Stimulated activated CD8-positive, alpha-beta memory T cell treated with anti-CD3 and anti-CD28 coated beads, Interleukin-15, amount 100 ng/mL, for 1 hour (primary cell): ENCODE measurements at places on chromosomes 12 and 14.

GRCh38 chr12:47361389-47362021 is 281.7 kb upstream of the AMIGO2 start:
- no peak for DNase-seq

- DNase-seq = no peak
These were observed 871.6 kb upstream of the MDGA2 start for GRCh38 chr14:48546996-48547395.

- no peak for DNase-seq
These were observed 83.5 kb downstream of the MAP1LC3B2 start for GRCh38 chr12:116642683-116643082.

DNA sequence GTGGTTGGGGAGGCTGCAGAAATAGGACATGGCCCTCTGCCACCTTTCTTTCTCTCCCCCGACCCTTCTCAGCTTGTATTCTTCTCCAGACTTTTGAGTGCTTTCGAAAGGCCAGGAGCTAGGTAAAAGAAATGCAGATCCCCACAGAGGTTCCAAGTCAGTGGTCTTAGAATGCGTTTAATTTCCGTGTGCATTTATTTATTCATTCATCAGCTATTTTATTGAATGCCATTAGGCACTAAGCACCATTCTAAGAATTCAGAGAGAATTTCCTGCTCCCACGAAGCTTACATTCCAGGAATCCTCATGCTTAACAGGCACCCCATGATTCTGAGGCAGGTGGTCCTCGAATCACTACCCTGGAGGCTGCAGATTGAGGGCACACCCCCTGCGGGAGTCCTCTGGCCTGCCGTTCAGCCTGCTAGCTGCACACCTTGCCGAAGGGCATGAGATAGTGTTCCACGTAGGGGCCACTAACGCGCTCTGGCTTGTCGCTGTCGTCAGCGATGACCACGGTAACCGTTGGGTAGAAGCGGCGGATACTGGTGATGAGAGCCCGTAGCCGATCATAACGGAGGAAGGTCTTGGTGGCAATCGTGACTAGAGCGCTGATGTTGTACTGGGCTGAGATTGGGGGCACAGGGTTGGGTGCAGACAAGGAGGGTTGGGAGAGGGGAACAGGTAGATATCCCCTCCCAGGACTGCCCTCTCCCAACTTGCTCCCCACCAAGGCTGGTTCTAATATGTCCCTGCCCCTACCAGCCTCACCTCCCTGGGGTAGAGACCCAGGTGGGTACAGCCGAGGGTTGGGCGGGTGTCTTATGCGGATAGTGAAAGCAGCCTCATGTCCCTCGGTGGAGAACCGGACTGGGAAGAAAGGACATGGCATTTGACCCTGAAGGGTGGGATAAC is 4.5 kb downstream of the B4GALNT1 start:
- DNase-seq = no peak

- no peak for DNase-seq
These were observed 281.0 kb upstream of the RGS6 start for GRCh38 chr14:71651228-71651627.

DNA sequence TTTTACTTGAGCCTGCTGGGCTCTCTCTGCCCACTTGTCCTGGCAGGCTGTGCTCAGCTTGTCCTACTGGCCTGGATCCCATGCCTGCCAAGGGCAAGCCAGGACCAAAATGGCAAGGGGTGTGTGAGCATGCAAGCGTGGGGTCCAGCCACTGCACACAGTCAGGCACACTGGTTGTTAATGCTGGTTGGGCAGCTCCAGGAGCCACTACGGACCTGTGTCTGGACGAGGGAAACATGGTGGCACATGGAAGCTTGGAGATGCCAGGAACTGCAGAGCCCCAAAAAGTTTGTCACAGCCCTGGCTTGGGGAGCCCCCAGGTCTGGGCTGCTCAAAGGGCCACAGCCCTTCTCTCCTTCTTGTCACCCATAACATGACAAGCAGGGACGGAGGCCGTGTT is 83.8 kb downstream of the ACSS3 start:
- DNase-seq = no peak

GRCh38 chr12:27548301-27549199 is 24.5 kb downstream of the PPFIBP1 start:
- DNase-seq = no peak

DNA sequence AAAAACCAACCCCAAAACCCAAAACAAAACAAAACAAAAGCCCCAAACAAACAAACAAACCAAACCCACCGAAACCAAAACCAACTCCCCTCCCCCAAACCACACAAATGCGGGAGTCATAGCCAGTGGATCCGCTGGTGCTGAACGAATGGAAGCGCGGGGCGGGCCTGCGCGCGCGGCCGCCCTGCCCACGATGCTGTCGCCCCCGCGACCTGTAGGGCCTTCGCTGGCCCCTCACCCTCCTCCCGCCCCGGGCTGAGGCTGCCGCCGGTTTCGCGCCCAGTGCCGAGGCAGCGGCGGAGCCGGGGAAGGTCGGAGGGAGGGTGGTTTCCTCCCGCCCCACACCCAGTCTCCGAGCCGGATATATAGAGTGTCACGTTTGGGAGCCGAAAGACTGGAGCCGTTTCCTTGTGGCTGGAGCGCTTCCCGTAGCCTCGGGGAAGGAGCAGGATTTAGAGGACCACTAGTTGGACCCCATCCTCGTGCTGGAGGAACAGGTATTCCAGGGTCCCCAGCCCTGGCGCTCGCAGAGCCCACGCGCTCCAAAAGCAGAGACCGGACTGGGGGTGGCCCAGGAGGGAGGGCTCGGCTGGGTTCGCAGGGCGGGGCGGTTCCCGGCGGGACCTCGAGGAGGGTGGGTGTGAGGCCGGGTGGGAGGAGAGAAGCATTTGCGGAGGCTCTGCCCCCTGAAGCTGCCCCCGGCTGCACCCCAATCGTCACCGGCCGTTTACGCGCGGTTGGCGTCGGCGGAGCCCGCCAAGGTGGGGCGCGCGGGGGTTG is at the start of gene FAR2:
Gene FAR2, plus strand, starts transcription at position 368 of the 780 bp plus-strand sequence. CDS start 121,172 bp downstream, outside the sequence.
- DNase-seq = no peak

- no peak for DNase-seq
These were observed 13.8 kb downstream of the NGDN start for GRCh38 chr14:23483236-23483854.

- no peak for DNase-seq
These were observed 1108.8 kb upstream of the SEL1L start for GRCh38 chr14:82642425-82642824.

DNA sequence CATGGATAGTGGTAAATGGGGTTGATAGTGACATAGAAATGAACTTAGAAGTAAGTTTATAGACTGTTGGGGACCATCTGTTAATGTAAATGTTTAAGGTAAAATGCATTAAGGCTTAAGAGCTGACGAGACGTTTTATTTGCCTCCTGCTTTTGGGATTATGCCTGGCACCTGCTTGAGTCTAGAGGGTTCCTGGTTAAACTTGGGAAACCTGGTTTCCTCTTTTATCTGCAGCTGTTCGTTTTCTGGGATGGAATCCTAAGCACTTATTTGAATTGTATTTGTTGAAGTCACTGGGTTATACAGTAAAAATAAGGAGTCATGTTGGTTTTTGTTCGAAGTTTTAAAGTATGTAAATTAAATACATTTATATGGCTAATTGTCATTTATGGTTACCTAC is 914.7 kb downstream of the NRXN3 start:
- DNase-seq = no peak

DNA sequence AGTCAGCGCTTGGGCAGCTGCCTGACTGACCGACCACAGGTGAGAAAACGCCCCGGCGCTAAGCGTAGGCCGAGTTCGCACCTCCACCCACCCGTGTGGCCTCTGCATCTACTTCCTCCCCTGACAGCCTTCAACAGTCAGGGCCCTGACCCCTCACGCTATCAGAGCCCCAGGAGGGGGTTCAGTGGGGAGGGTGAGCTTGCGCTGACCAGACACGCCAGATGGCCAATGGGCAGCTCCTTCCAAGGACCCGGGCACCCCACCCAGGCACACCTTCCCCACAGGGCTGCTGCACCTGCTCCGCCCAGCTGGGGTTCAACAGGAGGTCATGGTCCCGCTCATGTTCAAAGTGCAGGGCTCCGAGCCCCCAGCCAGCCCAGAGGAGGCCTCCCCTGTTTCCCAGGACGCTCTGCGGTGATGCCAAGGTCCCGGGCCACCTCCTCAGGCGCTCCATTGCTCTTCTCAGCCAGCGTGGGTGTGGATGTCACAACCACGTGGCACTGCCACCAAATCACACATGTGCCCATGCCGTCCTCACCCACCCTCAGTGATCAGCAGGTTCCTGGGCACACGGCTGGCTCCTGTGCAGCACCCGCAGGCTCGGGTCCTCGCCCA is 48.7 kb upstream of the BCL11B start:
- DNase-seq = no peak

DNA sequence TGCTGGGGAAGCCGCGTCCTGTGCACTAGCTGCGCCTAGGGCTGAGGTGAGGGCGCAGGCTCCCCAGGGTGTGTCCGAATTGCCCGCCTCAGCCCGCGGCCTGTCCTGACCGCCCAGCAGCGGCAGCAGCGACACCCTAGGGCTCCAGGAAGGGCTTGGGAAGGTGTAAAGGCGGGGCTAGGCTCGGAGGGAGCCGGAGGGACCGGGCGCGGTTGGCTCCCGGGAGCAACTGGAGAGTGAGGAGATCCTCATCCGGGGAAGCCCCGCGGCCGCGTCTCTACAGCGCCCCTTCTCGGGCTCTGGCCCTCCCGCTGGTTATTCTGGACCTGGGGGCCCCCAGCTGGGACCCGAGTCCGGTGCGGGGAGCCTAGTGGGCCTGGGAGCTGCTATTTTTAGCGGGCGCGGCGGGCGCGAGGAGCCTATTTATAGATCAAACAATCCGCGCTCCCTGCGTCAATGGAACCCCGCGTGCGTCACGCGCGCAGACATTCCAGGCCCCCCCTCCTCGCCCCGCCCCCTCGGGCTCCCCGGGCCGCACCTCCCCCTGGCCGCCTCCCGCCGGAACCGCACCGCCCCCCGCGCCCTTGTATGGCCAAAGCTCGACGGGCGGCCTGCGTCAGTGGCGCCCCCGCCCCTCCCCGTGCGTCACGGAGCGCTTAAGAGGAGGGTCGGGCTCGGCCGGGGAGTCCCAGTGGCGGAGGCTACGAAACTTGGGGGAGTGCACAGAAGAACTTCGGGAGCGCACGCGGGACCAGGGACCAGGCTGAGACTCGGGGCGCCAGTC is at the start of gene NR4A1:
Gene NR4A1, plus strand, starts transcription at position 685 of the 784 bp plus-strand sequence. CDS start 2,887 bp downstream, outside the sequence.
- DNase-seq = peak; percentile 98

- no peak for DNase-seq
These were observed 37.8 kb downstream of the MYO1H start for GRCh38 chr12:109385339-109386058.

- DNase-seq = no peak
These were observed 3.4 kb upstream of the ABCB9 start for GRCh38 chr12:122969676-122970075.

GRCh38 chr12:128920468-128920867 is 67.2 kb downstream of the GLT1D1 start:
- no peak for DNase-seq

- DNase-seq = no peak
These were observed 21.7 kb downstream of the ANKRD13A start for GRCh38 chr12:110020956-110021355.

DNA sequence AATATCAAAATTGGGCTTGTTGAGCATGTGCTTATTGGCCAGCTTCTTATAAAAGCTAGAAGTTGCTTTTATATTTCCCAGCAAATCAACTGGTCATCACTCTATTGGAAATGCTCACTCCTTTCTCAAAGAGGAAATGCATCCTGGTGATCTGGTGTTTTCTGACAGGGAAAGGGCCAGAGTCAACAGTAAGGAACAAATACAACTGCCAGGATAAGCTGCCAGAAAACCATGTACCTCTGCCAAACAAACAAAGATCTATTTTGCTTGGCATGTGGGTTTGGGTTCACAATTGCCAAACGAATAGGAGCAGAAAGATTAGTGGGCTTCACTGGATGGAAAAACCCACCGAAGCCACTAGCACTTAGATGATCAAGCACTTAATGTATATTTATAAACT is 126.9 kb upstream of the PDZRN4 start:
- DNase-seq = no peak

GRCh38 chr14:81382517-81383225 is 17.5 kb downstream of the STON2 start:
- DNase-seq = no peak

GRCh38 chr14:64855721-64856528 is 23.8 kb downstream of the SPTB start:
- DNase-seq = no peak

- DNase-seq = no peak
These were observed 44.5 kb upstream of the ESRRB start for GRCh38 chr14:76331328-76332011.

GRCh38 chr12:57258977-57259970 is 8.3 kb upstream of the STAC3 start:
- DNase-seq = no peak

DNA sequence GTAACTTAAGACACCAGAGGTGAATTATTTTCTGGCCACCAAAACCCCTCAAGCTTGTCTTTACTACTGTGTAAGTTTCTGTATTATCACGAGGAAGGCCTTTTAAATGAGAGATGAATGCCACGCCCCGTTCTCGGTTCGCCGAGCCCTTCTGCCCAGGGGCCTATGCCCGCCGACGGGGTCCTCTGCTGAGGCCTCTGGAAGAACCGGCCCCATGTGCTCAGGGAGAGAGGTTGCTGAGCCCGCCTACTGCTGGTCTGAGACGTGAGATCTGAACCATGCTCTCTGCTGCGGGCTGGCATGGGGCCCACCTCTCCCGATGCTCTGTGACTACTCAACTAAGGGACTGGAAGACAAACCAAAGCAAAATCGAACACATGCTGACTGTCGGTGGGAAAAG is 21.0 kb downstream of the AMN start:
- no peak for DNase-seq

- no peak for DNase-seq
These were observed 86.2 kb upstream of the CSRP2 start for GRCh38 chr12:76964784-76965571.

DNA sequence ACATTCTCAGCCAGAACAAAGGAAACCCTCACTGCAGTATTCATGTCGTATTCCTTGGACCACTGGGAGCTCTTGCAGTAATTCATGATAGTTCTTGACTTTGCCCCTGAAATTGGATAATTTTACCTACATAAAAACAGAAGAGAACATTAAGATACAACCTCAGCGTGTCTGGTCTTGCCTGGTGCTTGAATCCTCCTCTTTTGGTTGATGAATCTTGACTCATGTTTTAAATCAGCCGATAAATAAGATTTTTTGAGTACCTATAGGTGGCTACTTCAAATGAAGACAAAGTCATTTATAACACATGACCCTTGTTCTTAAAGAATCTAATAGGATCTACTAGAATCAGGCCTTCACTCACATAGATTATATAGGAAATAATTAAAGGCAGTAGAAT is 221.0 kb downstream of the PTPRO start:
- DNase-seq = no peak

DNA sequence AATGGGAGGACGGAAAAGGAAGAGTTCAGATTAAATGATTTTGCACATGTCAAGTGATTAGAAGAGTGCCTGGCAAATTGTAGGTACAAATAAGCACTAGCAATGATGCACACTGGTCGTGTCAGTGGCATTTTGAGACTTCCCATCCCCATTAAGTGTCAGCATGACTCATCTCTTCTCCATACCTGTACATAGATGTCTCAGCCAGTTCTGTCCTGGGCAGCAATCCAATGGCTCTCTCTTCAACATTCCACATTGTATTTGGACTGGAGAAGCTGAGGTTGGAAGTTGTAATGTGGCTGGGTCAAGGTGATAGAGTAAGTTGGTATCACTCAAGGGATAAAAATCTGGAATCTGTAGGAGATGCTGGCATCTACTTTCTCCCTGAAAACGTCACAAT is 742.7 kb downstream of the VRK1 start:
- no peak for DNase-seq

- no peak for DNase-seq
These were observed 5.9 kb upstream of the PPFIBP1 start for GRCh38 chr12:27517961-27518665.
